Testis (tissue), 5 donors: ENCODE measurements at places on chromosomes 16 and 17. TPM values are rescaled to one million over a fixed set of nuclear protein-coding genes. Genes with fewer than 3 reads are reported as not detected.
A peak's percentile ranks its signal among the peaks of the same experiment; 100 is the strongest.

GRCh38 chr17:55577687-55578086 is 66.4 kb upstream of the SMIM36 start:
- DNase-seq: no peak
- H3K27me3 ChIP-seq: no peaks in the 10 kb centered on the region
- H3K4me1 ChIP-seq: peaks cover 10% of the 10 kb centered on the region
- no peak overlapping the region for H3K27ac ChIP-seq
- H3K36me3 ChIP-seq: no peaks in the 10 kb centered on the region
- H3K4me3 ChIP-seq: no peak overlapping the region

GRCh38 chr16:64627288-64627687 is 494.6 kb downstream of the CDH11 start:
- no peaks in the 10 kb centered on the region for H3K27me3 ChIP-seq
- H3K36me3 ChIP-seq: no peaks in the 10 kb centered on the region
- H3K4me1 ChIP-seq: no peaks in the 10 kb centered on the region
- H3K27ac ChIP-seq: no peak overlapping the region
- no peak overlapping the region for H3K4me3 ChIP-seq

DNA sequence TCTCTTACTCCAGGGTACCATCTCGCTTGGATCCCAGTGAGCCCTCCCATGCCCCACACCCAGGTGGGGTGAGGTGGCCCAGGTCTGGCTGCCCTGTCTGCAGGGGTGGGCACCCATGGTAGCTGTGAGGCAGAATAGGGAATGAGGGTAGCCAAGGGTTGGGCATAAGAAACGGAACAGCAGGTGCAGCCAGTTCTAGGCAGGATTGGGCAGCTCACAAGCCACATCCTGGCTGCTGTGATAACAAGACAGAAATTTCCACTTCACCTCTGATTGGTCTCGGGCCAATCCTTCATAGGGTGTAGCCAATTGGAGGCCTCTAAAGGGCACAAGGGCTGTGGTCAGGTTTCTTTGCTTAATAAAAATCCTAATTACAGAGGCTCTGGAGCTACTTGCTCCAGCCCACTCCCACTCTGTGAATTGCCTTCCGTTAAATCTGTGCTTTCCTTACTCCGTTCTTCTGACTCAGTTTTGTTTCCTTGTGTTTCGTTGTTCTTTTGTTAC is 1.5 kb upstream of the ARHGDIG start:
- no peak overlapping the region for H3K4me3 ChIP-seq
- H3K27ac ChIP-seq: no peak overlapping the region
- DNase-seq: no peak
- no peaks in the 10 kb centered on the region for H3K4me1 ChIP-seq
- no peaks in the 10 kb centered on the region for H3K27me3 ChIP-seq
- no peaks in the 10 kb centered on the region for H3K36me3 ChIP-seq

- H3K27me3 ChIP-seq: no peaks in the 10 kb centered on the region
- no peak overlapping the region for H3K27ac ChIP-seq
- peaks cover 17% of the 10 kb centered on the region for H3K4me1 ChIP-seq
- DNase-seq: no peak
- H3K4me3 ChIP-seq: no peak overlapping the region
These were observed 2.7 kb downstream of the DLX3 start for GRCh38 chr17:49992191-49992932.

DNA sequence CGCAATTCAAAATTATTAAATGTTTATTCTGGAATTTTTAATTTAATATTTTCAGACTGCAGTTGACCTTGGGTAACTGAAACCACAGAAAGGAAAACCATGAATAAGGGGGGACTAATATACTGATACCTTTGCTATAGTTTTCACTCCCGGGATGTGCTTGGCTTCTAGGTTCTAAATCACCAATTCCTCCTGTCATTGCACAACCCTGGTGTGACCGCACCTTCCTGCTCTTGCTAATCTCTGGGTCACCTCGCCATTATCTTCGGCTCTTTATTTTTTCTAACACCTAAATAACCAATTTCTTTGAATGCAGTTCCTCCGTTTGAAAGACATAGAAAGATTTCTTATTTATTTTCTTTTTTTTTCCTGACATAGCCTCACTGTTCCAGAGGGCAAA is 634.5 kb upstream of the GOT2 start:
- no peak overlapping the region for H3K4me3 ChIP-seq
- no peak overlapping the region for H3K27ac ChIP-seq
- H3K27me3 ChIP-seq: no peaks in the 10 kb centered on the region
- H3K4me1 ChIP-seq: no peaks in the 10 kb centered on the region

RNF112 gene
- total RNA-seq: 8.1 TPM

- DNase-seq: no peak
- no peak overlapping the region for H3K4me3 ChIP-seq
- H3K36me3 ChIP-seq: no peaks in the 10 kb centered on the region
- H3K27me3 ChIP-seq: no peaks in the 10 kb centered on the region
- no peak overlapping the region for H3K27ac ChIP-seq
These were observed 1.7 kb downstream of the RNF151 start for GRCh38 chr16:1968146-1968953.

DNA sequence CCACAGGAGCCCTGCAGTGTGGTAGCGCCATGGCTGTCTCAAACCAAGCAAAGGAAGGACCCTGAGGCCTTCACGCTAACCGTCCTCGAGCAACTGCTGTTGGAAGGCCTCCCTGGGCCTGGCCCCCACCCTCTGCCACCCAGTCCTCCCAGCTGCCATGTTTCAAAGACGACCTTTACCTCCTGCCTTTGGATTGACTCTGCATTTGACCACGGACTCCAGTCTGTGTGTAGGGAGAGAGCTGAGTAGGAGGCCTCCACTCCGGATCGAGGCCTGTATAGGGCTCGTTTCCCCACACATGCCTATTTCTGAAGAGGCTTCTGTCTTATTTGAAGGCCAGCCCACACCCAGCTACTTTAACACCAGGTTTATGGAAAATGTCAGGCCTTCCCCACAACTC is 24.3 kb downstream of the PLCD3 start:
- no peaks in the 10 kb centered on the region for H3K27me3 ChIP-seq
- peaks cover 47% of the 10 kb centered on the region for H3K4me1 ChIP-seq
- H3K4me3 ChIP-seq: no peak overlapping the region
- peak overlapping the region; percentile 12 for H3K27ac ChIP-seq
- H3K36me3 ChIP-seq: no peaks in the 10 kb centered on the region
- DNase-seq: no peak

DNA sequence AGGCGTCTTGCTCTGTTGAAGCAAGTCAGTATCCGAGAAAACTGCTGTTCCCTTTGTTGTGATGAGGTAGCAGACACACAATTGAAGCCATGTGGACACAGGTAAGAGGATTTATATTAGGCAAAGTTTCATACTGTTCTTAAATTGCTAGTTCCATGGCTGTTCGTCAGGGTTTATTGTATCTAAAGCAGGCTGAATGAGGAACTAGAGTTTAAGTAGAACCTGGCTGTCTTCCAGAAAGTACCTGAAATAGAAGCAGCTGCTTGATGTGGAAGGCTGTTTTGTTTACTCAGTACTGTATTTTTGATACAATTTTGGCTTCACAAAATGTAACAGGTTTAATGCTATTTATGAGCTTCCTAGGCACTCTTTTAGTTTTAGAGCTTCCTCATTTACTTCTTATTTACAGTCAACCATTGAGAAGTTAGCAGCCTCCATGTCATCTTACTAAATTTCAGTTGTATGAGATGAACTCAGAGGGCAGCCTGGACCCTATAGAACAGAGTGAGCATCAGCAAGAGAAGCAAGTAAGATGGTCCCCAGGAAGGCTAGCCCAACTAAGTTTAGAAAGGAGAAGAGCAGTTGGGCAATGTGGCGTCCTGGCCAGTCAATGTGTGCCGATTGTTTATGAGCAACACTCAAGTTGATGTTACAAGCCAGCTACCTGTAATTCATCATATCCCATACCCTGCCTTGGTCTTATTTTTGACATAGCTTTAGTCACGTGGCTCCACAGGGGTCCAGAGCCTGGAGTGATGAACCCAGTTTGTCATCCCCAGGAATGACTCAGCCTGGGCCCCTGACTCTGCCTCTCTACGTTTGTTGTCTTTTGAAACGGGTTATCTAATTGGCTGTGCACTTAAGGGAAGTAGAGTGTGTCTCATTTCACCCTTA is 9.7 kb upstream of the ARL2BP start:
- no peaks in the 10 kb centered on the region for H3K4me1 ChIP-seq
- H3K27me3 ChIP-seq: no peaks in the 10 kb centered on the region
- H3K36me3 ChIP-seq: peaks cover 4% of the 10 kb centered on the region
- no peak overlapping the region for H3K4me3 ChIP-seq

DNA sequence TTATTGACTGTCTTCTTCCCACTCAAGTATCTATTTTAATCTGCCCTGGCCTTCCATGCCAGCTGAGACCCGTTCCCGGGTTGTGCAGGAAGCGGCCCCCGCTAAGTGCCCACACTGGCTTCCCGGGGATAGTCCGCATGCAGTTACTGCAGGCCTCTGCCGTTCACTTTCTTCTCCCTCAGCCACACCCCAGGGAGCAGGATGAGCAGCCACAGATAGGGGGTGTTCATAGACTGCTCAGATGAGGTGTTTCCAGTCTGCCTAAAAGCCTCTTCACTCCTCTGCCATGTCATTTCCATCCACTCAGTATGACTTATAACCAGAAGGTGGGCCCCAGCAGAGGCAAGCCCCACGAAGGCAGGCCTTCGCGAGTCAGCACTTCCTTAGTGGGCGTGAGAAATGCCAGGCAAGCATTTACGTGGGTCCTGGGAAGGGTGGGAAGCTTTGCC is 7.7 kb downstream of the MED9 start:
- no peaks in the 10 kb centered on the region for H3K36me3 ChIP-seq
- DNase-seq: no peak
- H3K4me1 ChIP-seq: no peaks in the 10 kb centered on the region
- H3K4me3 ChIP-seq: no peak overlapping the region
- no peaks in the 10 kb centered on the region for H3K27me3 ChIP-seq
- no peak overlapping the region for H3K27ac ChIP-seq

- DNase-seq: no peak
- no peaks in the 10 kb centered on the region for H3K36me3 ChIP-seq
- peak overlapping the region; percentile 80 for H3K4me3 ChIP-seq
These were observed 1.3 kb downstream of the SNN start for GRCh38 chr16:11669380-11670146.

- H3K4me1 ChIP-seq: no peaks in the 10 kb centered on the region
- H3K27ac ChIP-seq: no peak overlapping the region
- H3K27me3 ChIP-seq: no peaks in the 10 kb centered on the region
- H3K36me3 ChIP-seq: no peaks in the 10 kb centered on the region
- no peak for DNase-seq
These were observed 1287.8 kb upstream of the CDH8 start for GRCh38 chr16:63323722-63324705.

DNA sequence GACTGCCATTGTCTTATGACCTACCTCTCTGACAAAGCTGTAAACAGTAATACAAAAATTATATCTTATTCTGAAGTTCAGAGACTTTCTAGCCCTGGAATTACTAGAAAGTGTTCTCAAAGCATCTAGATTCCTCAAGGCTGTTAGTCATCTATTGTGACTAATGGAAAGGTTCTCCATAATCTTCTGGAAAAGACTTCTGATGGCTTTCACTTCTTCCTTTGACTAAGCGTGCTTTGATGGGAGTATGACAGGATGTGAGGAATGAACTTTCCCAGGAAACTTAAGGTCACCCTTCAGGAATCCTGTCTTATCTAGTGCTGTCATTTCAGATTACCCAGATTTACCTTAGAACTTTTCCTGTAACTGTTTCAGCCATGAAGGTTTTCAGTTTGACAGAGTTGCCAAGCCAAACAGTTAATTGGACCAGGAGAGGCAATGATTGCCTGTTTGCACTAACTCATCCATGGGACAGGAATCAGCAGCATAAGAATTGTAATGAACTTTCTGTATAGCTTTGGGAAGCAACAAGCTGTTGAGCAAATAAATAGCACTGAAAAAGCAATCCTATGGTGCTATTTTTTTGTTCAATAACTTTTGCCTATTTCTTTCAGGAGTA is 43.5 kb downstream of the AP2B1 start:
- H3K27me3 ChIP-seq: no peaks in the 10 kb centered on the region
- no peak overlapping the region for H3K4me3 ChIP-seq
- no peak for DNase-seq

DNA sequence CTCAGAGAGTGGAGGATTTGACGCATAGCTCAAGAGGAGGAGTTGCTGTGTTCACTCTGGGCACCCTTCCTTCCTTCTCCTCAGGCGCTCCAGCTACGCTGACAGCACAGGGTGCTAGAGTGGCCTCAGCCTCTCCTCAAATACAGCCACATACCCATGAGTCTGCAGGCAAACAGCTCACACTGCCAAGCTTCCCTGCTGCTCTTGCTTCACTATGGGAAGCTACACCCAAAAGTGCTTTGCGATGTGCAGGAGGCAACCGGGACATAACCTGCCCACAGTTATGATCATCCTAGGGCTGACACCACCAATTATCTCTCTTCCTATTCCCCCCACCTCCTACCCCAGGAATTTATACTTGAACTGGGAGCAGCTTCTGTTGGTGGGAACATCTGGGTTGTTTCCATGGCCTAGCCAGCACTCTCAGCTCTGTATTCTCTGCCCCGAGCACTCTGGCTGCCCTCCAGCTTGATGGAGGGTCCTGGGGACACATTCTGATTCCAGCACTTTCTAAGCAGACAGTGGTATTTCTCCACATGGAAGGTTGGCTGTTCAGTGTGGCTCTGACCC is 40.3 kb upstream of the SREBF1 start:
- H3K36me3 ChIP-seq: no peaks in the 10 kb centered on the region
- no peak overlapping the region for H3K4me3 ChIP-seq
- H3K4me1 ChIP-seq: peaks cover 18% of the 10 kb centered on the region

DNA sequence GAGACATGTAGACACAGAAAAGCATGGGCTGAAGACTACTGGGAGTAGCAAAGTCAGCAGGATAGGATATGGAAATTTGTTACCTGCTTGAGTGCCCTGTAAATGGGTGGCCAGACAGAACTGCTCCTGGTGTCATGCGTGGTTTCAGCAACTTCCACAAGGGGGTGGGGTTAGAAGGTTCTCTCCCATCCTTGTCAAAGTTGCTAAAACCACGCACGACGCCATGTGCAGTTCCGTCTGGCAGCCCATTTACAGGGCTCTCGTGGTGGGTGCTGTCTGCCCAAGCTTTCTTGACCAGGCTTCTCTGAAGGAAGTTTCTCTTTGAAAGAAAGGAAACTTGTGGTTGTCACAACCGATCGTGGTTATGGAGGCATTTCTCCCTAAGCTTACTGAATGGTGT is 6.9 kb upstream of the DBNDD1 start:
- no peak overlapping the region for H3K27ac ChIP-seq
- no peaks in the 10 kb centered on the region for H3K27me3 ChIP-seq
- no peak for DNase-seq
- no peaks in the 10 kb centered on the region for H3K36me3 ChIP-seq

DNA sequence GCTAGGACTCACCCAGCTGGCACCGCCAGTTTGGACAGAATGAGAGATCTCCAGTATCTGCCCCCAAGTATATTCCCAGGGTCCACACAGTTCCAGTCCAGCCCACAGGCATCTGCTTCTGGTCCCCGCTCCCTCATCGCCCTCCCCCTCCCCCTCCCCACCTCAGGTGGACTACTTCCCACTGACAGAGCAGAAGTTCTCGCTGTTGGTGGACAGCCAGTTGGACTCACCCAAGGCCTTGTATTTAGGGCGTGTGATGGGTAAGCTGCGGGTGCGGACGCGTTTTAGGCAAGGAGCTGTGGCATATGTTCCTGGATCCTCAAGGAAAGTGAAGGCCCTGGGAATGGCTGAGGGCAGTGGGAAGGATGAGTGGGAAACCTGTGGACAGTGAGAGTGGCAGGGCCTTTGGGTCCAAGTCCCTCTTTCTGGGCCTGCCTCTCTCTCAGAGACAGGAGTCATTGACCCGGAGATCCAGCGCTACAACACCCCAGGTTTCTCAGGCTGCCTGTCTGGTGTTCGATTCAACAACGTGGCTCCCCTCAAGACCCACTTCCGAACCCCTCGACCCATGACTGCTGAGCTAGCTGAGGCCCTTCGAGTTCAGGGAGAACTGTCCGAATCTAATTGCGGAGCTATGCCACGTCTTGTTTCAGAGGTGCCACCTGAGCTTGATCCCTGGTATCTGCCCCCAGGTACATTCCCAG is 14.9 kb downstream of the CNTNAP1 start:
- no peaks in the 10 kb centered on the region for H3K36me3 ChIP-seq
- no peaks in the 10 kb centered on the region for H3K27me3 ChIP-seq
- no peak overlapping the region for H3K27ac ChIP-seq
- no peak overlapping the region for H3K4me3 ChIP-seq
- H3K4me1 ChIP-seq: peaks cover 8% of the 10 kb centered on the region

TPPP3 gene
- total RNA-seq: 17.5 TPM
